Heart right ventricle (tissue), 16 donors: ENCODE measurements at places on chromosomes 1 and 21. TPM values are rescaled to one million over a fixed set of nuclear protein-coding genes. Genes with fewer than 3 reads are reported as not detected.
A peak's percentile ranks its signal among the peaks of the same experiment; 100 is the strongest.

GRCh38 chr1:14780271-14780670 is 181.8 kb downstream of the KAZN start:
- no peak for DNase-seq

GRCh38 chr1:83017276-83017675 is 981.7 kb downstream of the TTLL7 start:
- no peak for DNase-seq

- DNase-seq: no peak
These were observed 11.4 kb upstream of the PHGDH start for GRCh38 chr1:119700326-119700725.

- no peak for DNase-seq
These were observed 2.8 kb upstream of the TARBP1 start for GRCh38 chr1:234481771-234482170.

DNA sequence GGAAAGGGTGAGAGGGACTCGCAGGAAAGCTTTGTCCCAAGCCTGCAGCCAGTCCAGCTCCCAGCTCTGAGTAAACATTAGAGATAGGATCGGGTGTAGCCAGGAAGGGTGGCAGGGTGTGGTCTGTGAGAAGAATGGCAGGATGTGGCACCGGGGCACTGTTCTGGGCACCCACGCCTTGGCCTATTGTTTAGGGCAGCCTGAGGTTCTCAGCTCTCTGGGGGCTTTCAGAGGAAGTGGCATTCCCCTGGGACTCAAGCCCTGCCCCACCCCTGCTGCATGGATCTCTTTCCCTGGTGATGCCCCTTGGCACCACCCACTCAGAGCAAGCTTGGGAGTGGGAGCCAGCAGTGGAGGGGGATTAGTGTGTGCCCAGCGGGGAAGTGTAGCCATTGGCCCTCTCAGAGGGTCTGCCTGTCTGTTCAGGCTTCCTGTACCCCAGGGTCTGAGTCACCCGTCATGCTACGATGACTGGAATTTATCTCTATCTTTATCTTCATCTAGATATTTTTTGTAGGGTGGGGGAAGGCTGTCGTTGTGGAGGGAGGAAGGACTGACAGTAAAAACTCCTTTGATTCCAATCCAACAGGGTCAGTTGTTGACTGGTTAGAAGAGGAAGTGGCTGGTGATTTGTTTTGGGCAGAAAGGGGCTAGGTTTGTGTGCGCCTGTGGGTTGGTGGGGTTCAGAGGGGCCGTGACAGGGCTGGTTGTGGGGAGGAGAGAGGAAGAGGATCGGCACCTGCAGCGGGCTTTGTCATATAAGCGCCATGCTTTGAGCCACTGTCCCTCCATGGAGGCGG is 31.6 kb downstream of the SOX13 start:
- peak; percentile 54 for DNase-seq

GRCh38 chr1:1065265-1065939 is 8.7 kb downstream of the RNF223 start:
- DNase-seq: no peak

DNA sequence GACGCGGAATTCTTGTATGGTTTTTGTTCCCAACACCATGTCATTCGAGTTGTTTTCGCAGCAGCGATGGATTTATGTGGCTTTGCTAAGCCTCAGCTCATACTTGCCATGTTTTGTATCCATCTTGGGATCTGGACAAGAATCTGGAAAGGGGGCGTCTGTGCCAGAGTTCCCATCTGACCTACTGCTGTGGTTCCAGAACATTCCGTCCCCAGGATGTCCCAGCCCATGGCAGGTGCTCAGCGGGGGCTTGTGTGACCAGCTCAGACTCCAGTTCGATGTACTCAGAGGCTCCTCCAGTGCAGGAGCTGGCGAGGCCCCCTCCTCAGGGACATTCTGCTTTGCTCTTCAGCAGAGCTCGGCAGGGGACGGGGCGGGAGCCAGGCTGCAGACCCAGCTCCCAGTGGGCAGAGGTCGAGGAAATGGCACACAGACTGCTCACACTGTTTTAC is 24.0 kb upstream of the ADARB1 start:
- no peak for DNase-seq

The GNG12 gene
- polyA plus RNA-seq: 8.5 TPM

The SMCP gene
- not detected for polyA plus RNA-seq

The AVPR1B gene
- polyA plus RNA-seq: not detected

The FCRL1 gene
- 0.03 TPM for polyA plus RNA-seq

The WDR26 gene
- 15.8 TPM for polyA plus RNA-seq
